Head of caudate nucleus (tissue), 42 donors: ENCODE measurements at places on chromosomes 6 and 20.

DNA sequence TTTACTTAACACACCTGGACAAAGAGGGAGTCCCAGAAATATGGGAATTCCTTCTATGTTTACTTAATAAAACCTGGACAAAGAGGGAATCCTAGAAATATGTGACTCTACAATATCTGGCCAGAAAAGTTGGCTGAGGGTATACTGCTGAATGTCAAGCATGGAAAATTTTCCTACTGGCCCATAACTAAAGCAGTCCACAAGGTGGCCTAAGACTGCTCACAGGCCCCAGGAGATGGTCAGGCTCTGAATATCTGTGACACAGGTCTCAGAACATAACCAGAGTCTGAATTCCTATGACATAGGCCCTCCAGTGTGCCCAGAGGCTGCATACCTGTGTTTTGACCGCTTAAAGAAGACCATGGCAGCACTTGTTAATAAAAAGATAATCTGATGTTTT is 578.2 kb upstream of the NRSN1 start:
- DNase-seq = no peak

DNA sequence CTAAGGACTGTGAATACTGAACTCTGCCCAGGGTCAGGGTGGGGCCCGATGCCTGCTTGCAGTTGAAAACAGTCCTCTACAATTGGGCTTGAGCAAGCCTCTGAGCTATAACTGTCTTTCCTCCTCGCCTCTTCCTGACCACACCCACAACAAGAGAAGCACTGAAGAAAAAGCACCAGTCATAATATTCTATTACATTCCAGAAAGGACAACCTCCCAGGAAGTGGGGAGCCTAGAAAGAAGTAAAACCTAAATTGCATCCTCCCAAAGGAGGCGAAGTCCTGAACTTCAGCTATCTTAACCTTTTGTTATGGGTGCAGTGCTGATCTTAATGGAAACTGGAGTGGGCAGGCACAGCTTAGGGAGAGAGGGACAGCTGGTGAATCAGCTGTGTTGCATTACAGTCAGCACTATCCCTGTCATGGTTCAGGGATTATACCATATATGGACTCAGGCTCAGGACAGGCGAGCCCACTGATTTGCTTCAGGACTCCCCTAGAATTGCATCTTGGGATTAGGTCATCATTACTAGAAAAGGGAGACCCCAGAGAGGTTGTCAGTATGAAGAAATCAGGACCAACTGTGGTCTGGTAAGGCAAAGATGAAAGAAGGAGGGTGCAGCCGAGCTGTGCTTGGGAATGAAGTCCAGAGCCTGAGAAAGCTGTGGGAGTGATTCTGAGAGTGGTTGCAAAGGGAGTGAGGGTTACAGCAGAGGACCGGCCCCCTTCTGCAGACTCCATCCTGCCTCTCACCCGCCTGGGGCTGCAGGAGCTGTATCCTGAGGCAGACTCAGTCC is 18.3 kb upstream of the TRAM2 start:
- no peak for DNase-seq

GRCh38 chr6:133806382-133807140 is 82.4 kb upstream of the TCF21 start:
- no peak for DNase-seq

DNA sequence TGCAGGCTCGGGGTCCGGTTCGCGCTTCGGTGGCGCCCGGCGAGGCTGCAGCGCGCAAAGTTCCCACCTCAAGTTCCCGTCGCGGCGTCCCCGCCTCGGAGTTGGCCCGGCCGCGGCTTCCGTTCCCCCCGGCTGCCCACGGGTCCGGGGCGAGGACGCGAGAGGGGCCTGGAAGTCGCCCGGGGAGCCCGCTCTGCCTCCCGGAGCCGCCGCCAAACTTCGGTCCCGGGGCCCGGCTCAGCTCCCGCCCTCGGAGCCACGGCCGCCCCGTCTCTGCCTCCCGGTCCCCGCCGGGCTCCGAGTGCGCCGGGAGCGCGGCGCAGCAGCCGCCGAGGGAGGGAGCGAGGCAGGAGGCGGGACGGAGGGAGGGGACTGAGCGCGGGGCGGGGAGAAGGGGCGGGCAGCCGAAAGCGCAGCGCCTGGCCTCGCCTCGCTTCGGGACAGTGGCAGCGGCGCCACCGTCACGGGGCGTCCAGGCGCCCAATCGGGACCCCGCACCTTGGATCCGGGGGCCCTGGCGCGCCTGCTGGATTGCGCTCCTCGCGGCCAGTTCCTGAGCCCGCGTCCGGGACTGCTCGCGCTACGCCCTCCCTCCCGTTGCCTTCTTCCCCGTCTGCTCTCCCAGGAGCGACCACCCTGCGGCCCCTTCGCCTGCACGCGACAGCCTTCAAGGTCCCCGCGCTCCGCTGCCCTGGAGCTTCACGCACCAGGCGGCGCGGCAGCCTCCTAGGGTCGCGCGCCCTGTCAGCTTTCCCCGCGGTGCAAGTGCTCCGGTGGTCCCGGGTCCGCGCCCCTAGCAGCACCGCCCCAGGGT is at the start of gene KCNG1:
Gene KCNG1, minus strand, starts transcription at position 305 of the 814 bp plus-strand sequence. CDS start 12,769 bp downstream, outside the sequence.
- DNase-seq = peak; percentile 60

- no peak for DNase-seq
Measured at GRCh38 chr6:135519348-135519747, 21.8 kb upstream of the AHI1 start.

DNA sequence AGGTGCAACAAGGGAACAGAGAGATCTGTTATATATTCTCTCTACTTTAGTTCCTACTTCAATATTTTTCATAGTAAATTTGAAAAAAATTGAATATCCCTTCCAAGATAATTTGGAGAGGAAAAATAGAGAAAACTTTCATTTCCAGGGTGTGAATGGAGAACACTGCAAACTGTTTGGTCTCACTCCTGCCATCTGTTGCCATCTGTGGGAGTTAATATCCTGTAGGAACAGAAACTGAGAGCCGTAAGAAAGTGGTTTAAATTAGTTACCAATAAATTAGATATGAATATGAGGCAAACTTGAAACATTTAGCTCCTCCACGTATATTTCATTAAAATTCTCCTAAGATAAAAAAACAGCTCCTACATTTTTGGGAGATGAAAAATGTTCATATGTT is 4.2 kb downstream of the ZNF337 start:
- DNase-seq = no peak

DNA sequence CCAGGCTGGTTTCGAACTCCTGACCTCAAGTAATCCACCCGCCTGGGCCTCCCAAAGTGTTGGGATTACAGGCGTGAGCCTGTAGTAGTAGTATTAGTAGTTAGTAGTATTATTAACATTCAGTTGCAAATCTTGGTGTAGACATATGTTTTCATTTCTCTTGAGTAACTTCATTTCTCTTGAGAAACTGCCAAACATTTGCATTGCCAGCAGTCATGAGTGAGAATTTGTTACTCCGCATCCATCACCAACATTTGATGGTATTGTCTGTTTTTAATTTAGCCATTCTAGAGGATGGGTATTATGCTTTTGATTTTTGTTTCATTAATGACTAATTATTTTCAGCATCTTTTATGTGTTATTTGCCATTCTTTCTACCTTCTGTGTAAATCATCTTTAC is 1.5 kb upstream of the ERVFRD-1 start:
- no peak for DNase-seq

DNA sequence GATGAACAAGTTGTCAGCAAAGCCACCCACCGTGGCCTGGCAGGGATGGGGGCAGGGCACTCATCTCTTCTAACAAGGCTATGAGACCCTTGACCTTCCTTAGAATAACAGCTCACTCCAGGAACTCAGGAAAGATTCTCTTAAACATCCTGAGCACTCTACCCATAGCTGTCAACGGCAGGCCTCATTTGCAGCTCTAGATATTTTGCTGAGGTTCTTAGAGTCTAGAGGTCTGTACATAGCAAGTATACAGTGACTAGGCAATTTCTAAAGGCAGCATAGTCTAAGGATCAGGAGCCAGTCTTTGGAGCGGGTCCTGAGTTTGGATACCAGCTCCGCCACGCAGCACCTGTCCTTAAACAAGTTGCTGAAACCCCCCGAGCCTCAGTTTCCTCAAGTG is 11.7 kb downstream of the TRERF1 start:
- no peak for DNase-seq

DNA sequence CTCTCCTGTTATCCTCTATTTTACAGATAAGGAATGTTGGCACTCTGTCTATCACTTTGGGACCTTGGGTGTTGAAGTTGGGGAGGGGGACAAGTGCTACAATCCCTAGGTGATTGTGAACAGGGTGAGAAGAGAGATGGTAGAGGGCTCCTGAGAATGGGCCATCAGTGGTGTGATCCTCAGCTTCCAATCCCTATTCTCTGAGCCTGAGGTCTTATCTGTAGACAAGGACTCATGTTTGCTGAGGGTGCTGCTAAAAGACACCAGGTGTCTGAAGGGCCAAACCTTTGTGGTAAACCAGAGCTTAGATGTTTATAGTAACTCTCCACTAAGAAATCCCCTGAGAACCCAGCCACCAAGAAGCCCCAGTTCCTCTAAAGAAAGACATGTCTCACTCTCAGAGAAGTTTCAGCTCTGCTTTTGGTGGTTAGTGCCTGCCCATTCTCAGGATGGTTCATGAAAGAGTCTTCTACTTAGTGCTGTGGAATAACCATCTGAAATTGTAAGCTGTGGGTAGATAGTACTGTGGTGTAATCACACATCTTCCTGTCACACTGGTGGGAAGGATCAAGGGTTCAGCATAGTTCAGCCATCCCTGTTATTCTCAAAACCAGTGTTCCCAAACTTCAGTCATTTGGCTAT is 58.2 kb upstream of the IL20RA start:
- no peak for DNase-seq

- DNase-seq = no peak
Measured at GRCh38 chr6:32337186-32337805, 34.4 kb downstream of the TSBP1 start.

DNA sequence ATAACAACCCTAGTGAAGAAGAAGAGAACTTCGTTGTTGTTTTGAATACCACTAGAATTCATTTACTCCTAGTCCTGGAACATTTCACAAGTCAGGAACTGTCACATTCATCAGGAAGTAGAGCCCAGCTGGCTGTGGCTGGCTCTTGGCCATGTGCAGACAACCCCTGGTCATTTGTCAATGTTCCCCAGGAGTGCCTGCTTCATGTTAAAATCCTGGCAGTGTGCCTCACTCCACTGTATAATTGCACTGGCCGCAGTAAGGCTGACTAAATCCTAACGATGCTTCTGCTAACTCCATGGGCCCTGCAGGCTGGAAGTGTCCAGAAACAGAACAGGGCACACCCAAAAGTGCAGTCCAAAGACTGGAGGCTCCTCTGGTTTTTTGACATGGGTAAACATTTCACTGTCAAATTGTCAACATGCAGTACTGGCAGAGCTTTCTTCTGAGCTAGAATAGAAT is 41.5 kb upstream of the ADGRF1 start:
- DNase-seq = peak; percentile 38

DNA sequence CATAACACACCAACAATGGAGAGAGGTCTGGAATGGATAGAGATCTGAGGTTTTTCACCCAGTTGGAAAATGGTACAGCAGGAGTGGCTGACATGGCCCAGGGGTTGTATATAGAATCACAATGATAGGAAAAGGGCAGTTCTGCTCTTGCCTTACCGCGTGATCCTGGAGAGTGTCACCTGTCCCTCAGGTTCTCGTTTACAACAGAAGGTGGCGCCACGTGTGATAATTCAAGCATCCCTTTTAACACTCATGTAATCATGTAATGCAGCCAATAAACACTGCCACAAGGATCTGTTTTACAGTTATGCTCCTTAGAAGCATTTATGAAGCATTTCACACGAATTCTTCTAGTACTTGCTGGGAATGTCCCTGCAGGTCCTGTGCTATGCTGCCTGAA is 12.9 kb upstream of the WFDC2 start:
- DNase-seq = no peak

DNA sequence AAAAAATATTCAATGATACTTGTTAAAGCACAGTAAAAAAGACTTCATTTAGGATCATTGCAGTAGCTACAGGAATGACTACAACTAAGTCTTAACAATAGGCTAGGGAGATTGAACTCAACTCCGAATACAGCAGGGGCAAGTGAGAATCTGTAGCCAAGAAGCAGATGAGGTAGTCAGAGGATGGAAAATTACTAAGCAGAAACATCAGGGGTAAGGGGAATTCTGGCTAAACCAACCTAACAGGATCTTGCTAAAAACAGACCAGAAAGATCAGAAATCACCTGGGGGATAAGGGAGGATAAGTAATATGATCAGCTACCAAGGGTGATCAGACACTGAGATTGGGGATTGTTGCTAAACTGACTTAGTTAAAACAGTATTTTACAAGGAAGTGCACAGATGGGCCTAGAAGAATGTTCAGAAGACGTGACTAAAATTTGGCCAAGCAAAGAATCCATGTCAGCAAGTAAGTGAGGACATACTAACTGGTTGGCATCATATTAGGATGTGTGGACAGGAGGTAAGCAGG is 217.5 kb downstream of the TENT5A start:
- DNase-seq = no peak

- DNase-seq = no peak
Measured at GRCh38 chr6:44732243-44732642, 344.7 kb downstream of the CDC5L start.

- no peak for DNase-seq
Measured at GRCh38 chr6:141321493-141322347, 811.0 kb upstream of the GJE1 start.

DNA sequence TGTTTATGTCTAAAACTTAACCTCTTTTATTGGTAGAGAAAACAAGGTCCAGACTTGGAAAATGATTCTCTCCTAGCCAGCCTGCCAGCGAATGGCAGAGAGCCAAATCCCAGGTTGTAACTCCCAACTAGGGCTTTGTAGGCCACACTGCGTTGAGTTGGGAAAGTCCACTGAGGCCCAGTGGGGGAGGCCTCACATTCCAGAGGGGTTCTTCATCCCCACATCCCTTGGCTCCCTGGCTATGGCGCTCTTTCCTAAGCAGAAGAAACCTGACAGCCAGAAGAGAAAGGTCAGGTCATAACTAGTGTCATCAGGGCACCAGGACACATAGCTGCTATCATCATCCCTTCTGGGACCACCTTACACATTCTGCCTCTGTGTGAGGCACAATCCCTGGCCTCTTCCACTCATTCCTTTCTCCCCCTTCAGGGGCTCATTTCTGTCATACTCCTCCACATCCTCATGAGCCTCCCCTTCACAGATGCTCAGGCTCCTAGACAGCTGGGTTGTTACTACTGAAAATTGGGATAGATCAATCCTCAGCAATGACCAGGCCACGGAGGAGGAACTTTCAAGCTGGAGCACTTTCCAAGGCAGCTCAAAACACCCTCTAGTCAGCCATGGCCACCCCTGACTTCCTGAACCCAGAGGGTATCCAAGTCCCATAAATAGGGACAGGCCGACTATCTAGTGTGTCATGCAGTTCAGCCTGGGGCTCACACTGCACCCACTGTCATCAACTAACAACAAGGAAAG is 48.6 kb downstream of the TCP11 start:
- DNase-seq = no peak

GRCh38 chr20:49868538-49868937 is 46.8 kb downstream of the SPATA2 start:
- no peak for DNase-seq

DNA sequence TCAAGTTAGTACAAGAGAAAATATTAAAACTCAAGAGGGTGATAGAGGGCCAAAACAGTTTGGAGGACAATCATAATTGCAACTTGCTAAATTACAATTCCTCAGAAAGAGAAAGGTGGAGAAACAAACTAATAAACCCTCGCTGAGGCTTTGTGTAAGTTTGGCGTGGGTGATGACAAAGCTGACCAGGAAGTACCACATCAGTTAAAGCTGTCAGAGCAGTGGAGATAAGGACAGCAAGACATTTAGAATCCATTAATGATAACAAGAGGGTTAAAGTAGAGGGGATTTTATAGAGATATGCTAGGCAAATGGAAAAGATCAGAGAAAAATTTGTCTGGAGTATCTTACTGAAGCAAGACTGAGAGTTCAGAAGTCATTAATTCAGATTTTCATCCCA is 334.4 kb downstream of the TFAP2B start:
- no peak for DNase-seq
